ENCODE measurements at places on chromosomes 6 and 20. TPM values are rescaled to one million over a fixed set of nuclear protein-coding genes. Genes with fewer than 3 reads are reported as not detected.

The SSTR4 gene
- not detected for total RNA-seq

The TGM3 gene
- not detected for total RNA-seq

The ZNF165 gene
- total RNA-seq: 4.7 TPM

The TEAD3 gene
- total RNA-seq: not detected

Data from T-helper 17 cell (primary cell).